ENCODE measurements at places on chromosomes 2 and 18.

DNA sequence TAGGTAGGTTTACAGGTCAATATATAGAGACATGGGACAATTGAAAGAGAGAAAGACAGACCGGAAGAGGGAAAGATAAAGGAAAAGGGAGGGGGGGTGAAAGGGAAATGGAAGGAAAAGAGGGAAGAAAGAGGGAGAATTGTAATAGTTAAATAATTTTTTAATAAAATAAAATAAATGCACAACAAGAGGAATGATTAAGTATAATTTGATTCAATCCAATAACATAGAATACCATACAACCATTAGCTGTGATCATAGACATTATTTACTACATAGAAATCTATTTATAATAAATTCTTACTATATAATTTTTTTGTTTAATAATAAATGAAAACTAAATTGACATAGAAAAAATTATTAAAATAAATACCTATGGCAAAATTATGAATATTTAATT lies 330.7 kb downstream of the NR4A2 start:
- DNase-seq, result no peak

DNA sequence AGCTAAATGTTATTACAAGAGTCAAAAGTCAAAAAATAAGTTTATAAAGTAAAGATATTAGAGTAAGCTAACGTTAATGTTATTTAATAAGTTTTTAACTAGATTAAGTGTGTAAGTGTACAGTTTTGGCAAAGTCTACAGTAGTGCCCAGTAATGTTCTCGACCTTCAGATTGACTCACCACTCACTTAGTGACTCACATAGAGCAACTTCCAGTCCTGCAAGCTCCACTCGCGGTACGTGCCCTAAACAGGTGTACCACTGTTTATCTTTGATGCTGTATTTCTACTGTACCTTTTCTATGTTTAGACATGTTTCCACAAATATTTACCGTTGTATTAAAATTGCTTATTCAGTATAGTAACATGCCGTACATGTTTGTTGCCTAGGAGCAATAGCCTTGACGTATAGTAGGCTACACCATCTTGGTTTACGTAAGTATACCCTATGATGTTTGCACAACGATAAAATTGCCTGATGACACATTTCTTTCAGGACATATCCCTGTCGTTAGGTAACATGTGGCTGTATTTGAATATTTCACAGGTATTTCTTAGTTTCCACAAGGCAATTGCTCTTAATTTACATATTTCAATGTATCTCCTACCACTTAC lies 1641.9 kb upstream of the PIK3C3 start:
- DNase-seq, result no peak

- DNase-seq, result no peak
Measured at GRCh38 chr2:230209422-230210051, 10.2 kb downstream of the SP110 start.

- no peak for DNase-seq
Measured at GRCh38 chr18:51165296-51165695, 32.2 kb downstream of the MEX3C start.

GRCh38 chr2:75403991-75404428 lies 156.7 kb downstream of the EVA1A start:
- peak; percentile 54 for DNase-seq

All from NCI-H1436 (cell line).